ENCODE measurements at places on chromosomes 4 and X.

GRCh38 chr4:101348995-101349800, 1.9 kb upstream of the PPP3CA start:
- peak; percentile 42 for DNase-seq

DNA sequence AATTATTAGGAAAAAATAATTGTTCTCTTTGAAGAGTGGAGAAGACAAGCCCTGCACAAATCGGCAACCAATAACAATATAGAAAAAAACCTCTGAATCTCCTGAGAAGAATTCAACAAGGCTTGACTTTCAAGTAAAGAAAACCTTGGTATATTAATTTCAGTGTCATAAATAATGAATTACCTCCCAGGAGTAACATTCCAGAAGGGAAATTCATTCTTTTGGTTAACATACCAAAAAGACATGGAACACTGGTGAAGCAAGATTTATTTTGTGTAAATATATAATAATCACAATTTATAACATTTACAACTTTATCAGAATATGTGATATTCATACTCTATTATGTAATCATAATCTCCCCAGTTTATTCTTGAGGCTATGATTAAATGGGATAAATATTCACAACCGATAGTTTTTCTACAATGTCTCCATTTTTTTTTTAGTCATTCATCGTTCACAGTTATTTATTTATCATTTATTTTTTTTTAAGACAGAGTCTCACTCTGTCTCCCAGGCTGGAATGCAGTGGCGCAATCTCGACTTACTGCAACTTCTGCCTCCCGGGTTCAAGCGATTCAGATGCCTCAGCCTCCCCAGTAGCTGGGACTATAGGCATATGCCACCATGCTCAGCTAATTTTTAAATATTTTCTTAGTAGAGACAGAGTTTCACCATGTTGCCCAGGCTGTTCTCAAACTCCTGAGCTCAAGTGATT, 53.0 kb upstream of the RPS6KA6 start:
- no peak for DNase-seq

- no peak for DNase-seq
These were observed 593.8 kb downstream of the SPRY1 start for GRCh38 chr4:123990310-123990870.

- DNase-seq: no peak
These were observed 395.5 kb upstream of the BOD1L1 start for GRCh38 chr4:14023036-14023435.

GRCh38 chrX:77749695-77750094, 36.3 kb downstream of the ATRX start:
- DNase-seq: no peak

DNA sequence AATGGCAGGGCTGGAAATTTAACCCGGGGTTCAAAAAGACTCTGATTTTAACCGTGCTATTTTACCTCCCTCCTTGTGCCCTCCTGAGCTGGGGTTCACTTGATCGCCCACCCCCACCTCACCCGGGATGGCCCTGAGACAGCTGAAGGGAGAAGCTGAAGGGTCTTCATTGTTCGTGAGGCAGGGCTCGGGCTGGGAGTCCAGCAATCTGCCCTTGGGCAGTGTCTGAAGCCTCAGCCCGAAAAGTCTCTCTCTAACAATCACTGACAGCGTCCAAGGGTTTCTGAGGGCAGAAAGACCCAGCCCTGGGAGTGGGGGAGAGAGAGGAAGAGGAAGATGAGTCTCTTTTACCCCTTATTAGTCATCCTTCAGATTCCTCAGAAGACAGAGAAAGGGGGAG, 39.4 kb upstream of the PHOX2B start:
- no peak for DNase-seq

GRCh38 chr4:39353478-39354253, 12.5 kb downstream of the RFC1 start:
- no peak for DNase-seq

DNA sequence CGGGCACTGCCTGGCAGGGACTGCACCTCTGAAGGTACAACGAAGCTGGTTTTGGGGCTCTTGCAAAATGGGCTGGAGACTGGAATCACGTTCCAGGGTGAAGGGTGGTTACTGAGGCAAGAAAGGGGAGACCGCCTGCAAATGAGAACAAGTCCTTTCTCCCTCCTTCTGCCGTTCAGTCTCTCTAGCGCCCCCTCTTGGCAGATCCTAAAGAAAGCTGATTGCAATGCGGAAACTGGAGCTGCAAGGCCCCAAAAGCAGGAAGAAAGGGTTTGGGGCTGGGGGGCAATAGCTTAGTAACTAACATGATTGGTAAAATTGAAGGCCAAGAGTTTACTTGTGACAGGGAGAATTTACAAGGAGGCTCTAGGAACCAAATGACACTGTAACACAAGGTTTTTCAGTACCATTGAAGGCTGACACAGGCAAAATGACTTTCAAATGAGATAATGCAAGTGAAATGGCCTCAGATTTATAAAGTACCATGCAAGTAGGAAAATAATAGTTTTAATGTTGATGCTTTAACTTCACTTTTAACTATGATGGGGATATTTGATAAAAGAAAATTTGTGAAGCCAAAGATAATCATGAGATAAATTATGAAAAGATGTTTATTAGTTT, 222.7 kb upstream of the HAND2 start:
- DNase-seq: peak; percentile 50

DNA sequence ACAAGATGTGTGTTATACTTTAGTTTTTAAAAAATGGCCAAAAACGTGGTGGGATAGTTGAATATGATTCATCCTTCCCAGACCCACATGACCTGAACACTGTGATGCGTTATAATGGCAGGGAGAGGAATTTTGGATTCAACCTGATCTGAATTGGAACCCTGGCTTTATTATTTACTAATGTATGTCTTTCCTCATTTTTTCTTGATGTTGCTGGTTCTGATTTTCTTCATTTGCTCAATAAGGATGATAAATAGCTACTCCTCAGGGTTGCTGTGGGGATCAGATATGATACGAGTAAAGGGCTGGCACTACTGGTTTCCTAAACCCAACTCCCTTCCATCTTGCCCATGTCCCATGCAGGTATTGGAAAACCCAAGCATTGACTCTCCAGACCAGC, 24.2 kb upstream of the ACSL1 start:
- no peak for DNase-seq

DNA sequence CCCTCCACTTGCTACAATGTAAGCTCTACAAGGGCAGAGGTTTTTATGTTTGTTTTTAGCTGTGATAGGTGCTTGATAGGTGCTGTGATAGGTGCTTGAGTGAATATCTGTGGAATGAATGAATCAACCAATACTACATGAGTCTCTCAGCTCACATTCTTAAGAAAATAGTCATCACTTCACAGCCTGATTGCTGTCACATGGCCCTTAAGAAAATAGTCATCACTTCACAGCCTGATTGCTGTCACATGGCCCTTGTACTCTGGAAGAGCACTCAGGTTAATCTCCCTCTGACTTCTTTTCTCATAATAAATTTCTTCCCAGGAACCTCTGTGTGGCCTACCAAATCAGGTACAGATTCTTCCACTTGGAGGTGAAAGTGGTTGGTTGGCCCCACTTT, 335.2 kb downstream of the TENM3 start:
- DNase-seq: no peak

- no peak for DNase-seq
These were observed 719 bp upstream of the TCEAL4 start for GRCh38 chrX:103584596-103584995.

DNA sequence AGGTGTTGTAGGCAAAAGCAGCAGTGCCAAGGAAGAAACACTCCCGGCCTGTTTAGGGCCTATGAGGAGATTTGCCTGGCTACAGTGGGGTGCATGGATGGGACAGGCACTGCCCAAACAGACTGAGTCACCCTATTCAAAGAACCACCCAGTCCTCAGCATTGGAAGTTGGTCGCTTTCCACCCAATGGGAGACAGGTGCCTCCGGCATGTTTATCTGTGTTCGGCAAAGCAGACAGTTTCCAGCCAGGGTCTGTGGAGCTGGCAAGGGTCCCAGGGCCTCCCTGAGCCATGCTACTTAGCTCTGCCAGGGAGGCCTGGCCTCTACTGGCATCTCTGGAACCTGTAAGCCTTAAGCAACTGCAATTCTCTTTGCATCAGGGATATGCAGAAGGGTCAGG, 165.1 kb upstream of the ATP6AP2 start:
- no peak for DNase-seq

- DNase-seq: no peak
These were observed 8.9 kb upstream of the HTRA3 start for GRCh38 chr4:8260656-8261111.

DNA sequence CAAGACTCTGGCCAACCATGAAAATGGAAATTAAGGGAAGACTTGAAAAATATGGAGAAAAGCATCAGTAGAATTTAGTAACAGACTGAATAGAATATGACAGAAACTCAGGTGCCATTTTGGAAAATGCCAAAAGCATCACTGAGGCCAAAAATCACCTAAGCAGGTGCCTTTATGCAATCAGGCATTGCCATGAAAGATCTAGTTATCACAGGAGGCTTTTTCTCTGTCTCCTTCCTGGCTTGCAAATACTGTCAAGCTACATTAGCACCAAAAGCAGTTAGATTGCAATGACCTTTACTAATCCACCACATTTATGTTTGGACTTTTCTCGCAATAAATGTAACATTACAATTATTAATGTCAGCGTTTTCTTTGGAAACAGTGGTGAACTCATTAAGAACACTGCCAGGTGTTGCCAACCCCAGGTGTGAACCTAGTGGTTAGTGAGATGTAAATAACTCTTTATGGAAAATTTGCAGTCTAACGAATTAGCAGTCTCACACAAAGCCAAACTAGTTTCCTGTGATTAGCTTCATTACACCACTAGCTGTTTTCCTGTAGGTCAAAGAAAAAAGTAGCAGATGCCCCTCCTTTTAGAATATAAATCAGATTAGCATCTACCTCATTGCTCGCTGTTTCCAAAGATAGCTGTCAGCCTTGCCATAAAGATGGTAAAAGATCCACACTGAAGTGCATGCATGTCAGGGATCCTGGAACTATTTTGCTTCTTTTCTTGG, 1568.4 kb upstream of the TENM3 start:
- DNase-seq: no peak

- no peak for DNase-seq
These were observed 358.4 kb downstream of the NLGN4X start for GRCh38 chrX:5870238-5870637.

GRCh38 chr4:152102436-152103000, 341.7 kb upstream of the GATB start:
- no peak for DNase-seq

GRCh38 chr4:52966781-52967180, 104.7 kb downstream of the RASL11B start:
- no peak for DNase-seq

- DNase-seq: no peak
These were observed 82.9 kb upstream of the NLGN4X start for GRCh38 chrX:6311540-6311939.

DNA sequence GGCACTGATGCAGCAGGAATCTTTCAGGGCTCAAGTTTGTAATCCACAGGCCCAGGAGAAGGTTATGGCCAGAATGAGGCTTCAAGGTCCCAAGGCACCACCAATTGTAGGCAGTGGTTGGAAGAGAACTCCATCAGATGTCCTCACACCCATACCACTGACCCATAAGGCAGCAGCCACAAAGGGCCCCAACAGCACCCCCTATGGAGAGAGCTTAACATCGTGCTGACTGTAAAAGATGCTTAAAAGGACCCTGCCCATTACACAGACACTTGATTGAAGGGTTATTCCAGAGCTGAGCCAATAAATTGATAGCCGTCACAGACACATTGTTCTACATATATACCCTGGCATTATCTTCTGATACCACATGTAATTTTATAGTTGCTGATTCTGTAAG, 113.7 kb downstream of the SOWAHB start:
- DNase-seq: no peak

- DNase-seq: no peak
These were observed 137.6 kb upstream of the SPIN4 start for GRCh38 chrX:63488546-63489373.

DNA sequence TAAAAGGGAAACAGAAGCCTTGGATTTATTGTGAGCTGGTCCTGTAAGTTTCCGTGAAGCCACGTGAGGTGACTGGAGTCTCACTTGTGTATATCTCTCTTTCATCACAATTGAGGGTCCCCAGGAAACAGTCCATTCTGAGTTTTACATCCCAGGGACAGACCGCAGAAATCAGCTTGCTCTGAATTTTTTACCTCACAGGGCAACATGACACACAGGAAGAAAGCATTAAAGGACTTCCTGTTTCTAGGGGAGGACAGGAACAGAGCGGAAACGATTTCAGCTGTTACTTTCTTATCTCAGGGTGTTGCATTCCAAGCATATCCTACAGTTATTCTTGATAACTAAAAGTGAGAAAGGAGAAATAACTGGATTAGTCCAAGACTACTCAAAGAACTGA, 553.5 kb downstream of the TRAM1L1 start:
- no peak for DNase-seq

DNA sequence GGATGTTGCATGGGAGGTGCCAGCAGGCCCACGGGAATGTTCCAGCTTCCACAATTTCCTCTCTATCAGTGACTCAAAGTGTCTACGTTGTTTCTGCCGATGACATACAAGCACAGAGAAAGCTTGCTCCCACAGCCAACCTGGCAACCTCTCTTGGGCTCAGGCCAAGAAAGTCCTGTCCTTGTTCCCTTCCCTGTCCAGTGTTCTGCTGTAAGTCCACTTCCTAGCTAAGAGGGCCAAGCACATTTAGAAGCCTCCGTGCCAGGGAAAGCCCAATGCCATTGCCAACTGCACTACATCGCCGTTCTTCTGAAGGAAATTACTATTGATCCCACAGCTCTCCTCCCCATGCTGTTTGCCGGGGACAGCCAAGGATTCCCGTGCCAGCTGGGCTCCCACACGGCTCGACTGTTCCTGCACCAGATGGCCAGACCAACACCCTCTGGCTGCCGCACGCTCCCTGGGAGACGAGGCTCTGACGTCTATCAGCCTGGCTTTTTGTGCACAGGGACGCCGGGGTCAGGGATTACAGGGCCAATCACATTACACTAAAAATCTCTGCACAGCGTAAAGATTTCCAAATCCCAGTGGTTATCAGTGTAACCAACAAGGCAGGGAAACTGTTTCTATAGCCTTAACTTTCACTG, 284.0 kb downstream of the BCOR start:
- peak; percentile 82 for DNase-seq

DNA sequence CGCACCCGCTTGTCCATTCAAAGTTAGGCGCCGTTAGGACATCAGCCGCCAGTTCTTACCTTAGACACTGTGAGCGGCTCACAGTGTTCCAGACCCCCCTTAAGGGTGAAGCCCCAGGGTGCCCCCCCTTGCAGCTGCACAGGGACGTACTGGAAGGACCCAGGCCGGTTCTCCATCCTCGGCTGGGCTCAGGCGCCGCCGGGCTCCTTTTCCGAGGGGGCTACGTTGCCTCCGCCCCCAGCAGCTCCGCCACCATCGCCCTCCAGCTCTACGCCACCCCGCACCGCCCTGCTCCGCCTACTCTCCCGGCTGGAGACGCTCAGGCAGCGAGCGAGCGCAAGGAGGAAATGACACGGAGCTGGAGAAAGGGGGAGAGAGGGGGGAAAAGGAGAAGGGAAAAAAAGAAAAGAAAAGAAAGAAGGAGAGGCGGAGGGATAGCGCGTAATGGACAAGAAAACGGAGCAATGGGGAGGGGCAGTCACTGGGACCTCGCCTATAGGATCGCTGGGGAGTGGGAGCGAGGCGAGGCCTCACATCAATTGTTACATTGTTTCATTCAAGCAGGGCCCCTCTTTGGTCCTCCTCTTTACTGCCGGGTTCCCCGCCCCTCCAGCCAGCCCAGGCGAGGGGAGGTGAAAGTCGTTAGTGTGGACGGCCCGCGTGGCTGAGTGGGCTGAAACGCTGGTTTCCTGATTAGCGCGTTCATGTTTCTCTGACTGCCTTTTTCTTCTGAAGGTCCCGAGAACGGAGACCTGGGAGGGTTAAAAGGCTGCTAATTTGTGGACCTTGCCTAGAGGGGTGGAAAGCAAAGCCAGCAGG, at the start of gene SHROOM4:
TSS of gene SHROOM4 (minus strand) at position 352 of the 819 bp plus-strand sequence. CDS start at position 176, 176 bp downstream.
- DNase-seq: peak; percentile 8

- DNase-seq: no peak
These were observed 1.1 kb downstream of the LDOC1 start for GRCh38 chrX:141175786-141176185.

All from D341Med (cell line).